ENCODE measurements at places on chromosomes 4 and X. TPM values are rescaled to one million over a fixed set of nuclear protein-coding genes. Genes with fewer than 3 reads are reported as not detected.

SMIM10L2A gene
- total RNA-seq = 0.27 TPM

NUP62CL gene
- 12.1 TPM for total RNA-seq

GC gene
- not detected for total RNA-seq

ARL9 gene
- 0.81 TPM for total RNA-seq

PRDX4 gene
- 47.1 TPM for total RNA-seq

BMX gene
- total RNA-seq = 0.27 TPM

ADH1A gene
- not detected for total RNA-seq

UGT2B11 gene
- total RNA-seq = not detected

TAF7L gene
- under 0.01 TPM for total RNA-seq

CFI gene
- 1.6 TPM for total RNA-seq

SYTL4 gene
- 11.3 TPM for total RNA-seq

PGAM4 gene
- not detected for total RNA-seq

ZNF595 gene
- total RNA-seq = 7.0 TPM

MND1 gene
- total RNA-seq = 0.54 TPM

XK gene
- 1.6 TPM for total RNA-seq

ZFYVE28 gene
- total RNA-seq = 2.7 TPM

PDLIM3 gene
- total RNA-seq = under 0.01 TPM

GPM6B gene
- total RNA-seq = 0.81 TPM

DCAF8L2 gene
- not detected for total RNA-seq

PNMA3 gene
- 2.2 TPM for total RNA-seq

DRD5 gene
- not detected for total RNA-seq

SPANXB1 gene
- not detected for total RNA-seq

AKAP4 gene
- total RNA-seq = not detected

GK gene
- 5.7 TPM for total RNA-seq

HTN3 gene
- total RNA-seq = not detected

VGLL1 gene
- not detected for total RNA-seq

PABPC4L gene
- under 0.01 TPM for total RNA-seq

PAGE5 gene
- not detected for total RNA-seq

EGFL6 gene
- not detected for total RNA-seq

HPSE gene
- 0.81 TPM for total RNA-seq

GALNTL6 gene
- total RNA-seq = under 0.01 TPM

KANTR gene
- 40.1 TPM for total RNA-seq

PTCHD1 gene
- total RNA-seq = under 0.01 TPM

TEX13A gene
- total RNA-seq = not detected

BTK gene
- total RNA-seq = 37.7 TPM

VEGFC gene
- not detected for total RNA-seq

SASH3 gene
- 96.9 TPM for total RNA-seq

ITGB1BP2 gene
- 1.1 TPM for total RNA-seq

Measured in hematopoietic multipotent progenitor cell (in vitro differentiated cells).